ENCODE measurements at places on chromosomes 2 and 18. TPM values are rescaled to one million over a fixed set of nuclear protein-coding genes. Genes with fewer than 3 reads are reported as not detected.

DNA sequence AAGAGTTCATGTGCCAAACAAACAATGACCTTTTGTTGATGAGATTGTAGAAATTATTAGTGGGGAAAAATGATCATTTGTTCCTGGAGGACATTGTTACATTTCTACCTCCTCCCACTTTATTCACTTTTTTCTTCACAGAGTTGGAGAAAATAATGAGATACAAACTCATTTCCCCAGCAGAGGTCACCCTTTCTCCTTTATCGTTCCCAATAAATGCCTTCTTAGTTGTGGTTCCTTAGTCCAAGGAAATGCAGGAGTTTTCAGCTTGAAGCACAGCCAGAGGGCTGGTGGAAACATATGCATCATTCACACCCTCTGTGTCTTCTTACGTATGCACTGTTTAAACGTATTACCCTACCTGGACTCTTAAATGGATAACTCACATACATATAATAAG lies 108.8 kb downstream of the SLC4A3 start:
- DNase-seq: no peak

GRCh38 chr2:236899146-236899545 lies 186.5 kb upstream of the COPS8 start:
- DNase-seq: no peak

- DNase-seq: no peak
These were observed 91.7 kb upstream of the LCLAT1 start for GRCh38 chr2:30355306-30355705.

- DNase-seq: no peak
These were observed 416.8 kb downstream of the RNF144A start for GRCh38 chr2:7333960-7334493.

DNA sequence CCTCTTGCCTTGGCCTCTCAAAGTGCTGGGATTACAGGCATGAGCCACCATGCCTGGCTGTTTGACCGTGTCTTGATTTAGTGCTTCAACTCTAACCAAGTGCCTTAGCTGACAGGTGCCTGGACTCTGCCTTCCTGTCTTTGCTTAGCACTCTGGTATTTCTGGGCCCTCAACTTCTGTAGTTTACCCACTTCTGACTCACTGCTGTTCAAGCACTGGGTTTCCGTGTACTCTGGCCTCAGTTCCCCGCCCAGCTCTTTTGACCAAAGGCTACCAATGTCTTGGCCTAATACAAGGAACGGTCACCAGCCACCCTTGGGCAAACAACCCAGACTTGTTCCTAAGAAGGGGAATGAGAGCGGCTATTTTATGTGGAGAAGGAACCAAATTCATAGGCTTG lies 35.7 kb upstream of the CABLES1 start:
- no peak for DNase-seq

GRCh38 chr2:236661061-236661761 lies 91.6 kb downstream of the ACKR3 start:
- DNase-seq: no peak

- no peak for DNase-seq
These were observed 39.2 kb upstream of the ZNF385B start for GRCh38 chr2:179900655-179901054.

DNA sequence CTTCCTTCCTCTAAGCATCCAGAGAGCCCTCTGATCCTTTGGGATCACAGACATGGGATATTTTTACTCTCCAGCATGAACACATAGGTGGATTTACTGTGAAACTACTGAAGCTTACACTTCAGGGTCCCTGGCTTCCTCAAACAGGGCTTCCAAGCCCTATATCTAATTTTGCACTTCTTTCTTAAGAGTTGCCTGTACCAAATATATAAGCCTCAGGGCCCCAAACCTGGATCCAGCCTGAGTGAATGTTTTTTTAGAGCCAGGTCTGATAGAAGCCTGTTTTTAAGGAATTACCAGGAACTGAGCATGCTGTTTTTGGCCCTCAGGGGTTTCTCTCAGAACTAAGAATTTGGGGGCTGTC lies 13.2 kb upstream of the KCMF1 start:
- DNase-seq: no peak

GRCh38 chr2:213086571-213086970 lies 64.8 kb downstream of the IKZF2 start:
- no peak for DNase-seq

DNA sequence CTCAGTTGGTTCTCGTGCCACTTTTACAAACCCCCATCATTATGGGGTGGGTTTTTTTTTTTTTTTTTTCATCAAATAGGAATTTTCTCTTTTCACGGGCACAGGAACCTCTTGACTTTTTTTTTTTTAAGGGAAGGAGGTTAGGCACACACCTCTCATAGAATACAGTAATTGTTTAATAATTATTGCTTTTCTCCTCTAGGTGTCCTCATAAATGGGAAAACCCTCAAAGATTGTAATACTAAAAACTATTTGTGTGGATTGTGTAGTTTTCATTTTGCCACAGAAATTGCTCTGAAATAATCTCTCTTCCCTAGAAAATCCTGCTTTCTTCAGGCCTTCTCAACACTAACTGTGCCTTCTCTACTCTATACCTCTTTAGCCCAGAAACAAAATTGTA lies 147.3 kb downstream of the GREB1L start:
- DNase-seq: no peak

Gene INHA
- total RNA-seq: 0.55 TPM

GRCh38 chr18:62486290-62486964 lies 36.4 kb upstream of the ZCCHC2 start:
- no peak for DNase-seq

DNA sequence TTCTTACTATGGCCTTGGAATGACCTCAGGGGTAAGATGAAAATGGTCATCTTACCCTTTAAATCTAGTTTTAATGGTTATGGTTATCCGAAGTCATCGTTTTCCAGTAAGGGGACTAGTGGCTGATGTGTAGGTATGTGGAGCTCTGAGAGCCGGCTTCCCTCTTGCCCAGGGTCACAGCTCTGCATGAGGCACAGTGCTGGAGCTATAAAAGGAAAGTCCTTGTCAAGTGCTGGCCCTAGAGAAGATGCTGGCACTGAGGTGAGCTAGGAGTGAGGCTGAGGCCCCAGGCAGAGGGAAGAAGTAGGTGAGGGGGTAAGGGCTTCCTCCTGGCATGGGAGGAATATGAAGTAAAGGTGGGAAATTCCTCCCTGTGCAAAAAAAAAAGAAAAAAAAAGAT lies 35.0 kb downstream of the SMARCAL1 start:
- no peak for DNase-seq

GRCh38 chr2:204251158-204251997 lies 293.9 kb upstream of the PARD3B start:
- DNase-seq: no peak

DNA sequence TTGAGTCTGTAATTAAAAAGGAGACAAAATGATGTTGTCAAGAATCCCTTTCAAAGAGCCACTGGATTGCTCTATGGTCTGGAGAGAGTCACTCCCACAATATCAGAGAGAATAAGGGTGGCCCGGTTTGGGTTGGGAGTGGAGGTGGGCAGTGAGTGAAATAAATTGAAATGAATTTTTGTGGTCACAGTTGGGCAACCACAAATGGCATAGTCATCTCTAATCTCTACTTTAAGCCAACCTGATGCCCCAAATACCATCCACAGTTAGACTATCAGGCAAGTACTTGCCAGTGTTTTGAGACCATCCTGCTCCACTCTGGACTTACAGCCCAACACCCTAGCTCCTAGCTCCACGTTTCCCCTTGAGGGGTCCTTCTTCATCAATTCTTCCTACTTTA lies 559.7 kb downstream of the BCL11A start:
- no peak for DNase-seq

GRCh38 chr2:208827549-208828221 lies 421.1 kb downstream of the PTH2R start:
- no peak for DNase-seq

Gene UGT1A10
- not detected for total RNA-seq

Measured in aorta (tissue), 5 donors.